ENCODE measurements at places on chromosomes 7 and 10.

- DNase-seq, result no peak
Observed at GRCh38 chr10:1009071-1009494, 16.6 kb downstream of the IDI2 start.

DNA sequence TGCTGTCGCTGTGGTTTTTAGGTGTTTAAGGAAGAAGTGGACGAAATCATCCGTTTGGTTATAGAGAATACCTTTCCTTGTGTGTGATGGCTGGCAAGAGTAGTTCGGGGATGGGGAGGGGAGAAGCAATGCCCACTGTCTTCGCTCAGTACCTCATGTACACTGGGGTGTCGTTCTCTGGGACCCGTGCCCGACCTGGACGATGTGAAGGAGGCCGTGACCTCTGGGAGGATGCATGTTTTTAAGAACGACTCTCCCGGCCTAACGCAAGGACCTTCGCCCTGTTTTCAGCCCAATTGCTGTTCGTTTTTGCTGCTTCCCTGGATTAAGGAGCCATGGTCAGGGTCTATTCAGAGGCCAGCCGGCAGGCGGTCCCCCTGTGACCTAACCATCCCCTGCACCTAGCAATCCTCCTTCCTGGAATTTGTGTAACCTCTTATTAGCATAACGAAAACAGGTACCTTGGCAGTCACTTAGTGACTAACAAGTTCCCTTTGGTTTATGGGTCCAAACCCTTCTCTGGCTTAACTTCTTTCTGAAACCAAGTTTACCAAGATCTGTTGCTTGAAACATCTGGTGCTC, 1.3 kb downstream of the NFE2L3 start:
- DNase-seq, result peak; percentile 32

GRCh38 chr10:7537126-7537525, 126.3 kb upstream of the SFMBT2 start:
- DNase-seq, result no peak

- no peak for DNase-seq
Observed at GRCh38 chr10:11533328-11533781, 78.1 kb downstream of the USP6NL start.

DNA sequence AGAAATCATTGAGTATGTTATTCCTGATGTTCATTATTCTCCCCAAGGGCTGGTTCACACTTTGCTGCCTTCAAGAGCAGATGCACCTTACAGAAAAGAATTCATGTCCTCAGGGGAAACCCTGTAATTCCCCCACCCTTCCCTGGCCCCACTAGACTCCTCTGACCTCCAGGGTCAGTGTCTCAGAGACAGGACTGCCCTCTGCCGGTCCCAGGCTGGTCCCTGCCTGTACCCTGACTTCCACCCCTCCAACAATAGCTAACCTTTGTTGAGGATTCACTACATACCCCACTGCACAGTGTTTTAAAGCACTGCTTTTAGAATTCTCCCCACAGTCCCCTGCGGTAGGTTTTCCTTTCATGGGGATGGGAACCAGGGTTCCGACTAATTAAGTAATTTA, 4.4 kb upstream of the SEPHS1 start:
- DNase-seq, result no peak
